HCT116 (cell line): ENCODE measurements at places on chromosomes 12 and 14. TPM values are rescaled to one million over a fixed set of nuclear protein-coding genes. Genes with fewer than 3 reads are reported as not detected.

The EMP1 gene
- 110 TPM for total RNA-seq

GRCh38 chr14:98542316-98542715 is 729.7 kb downstream of the BCL11B start:
- DNase-seq: no peak

The INSM2 gene
- not detected for total RNA-seq

- DNase-seq: no peak
Observed at GRCh38 chr14:54457609-54457996, 16.4 kb upstream of the CNIH1 start.

GRCh38 chr14:78997811-78998210 is 827.6 kb downstream of the NRXN3 start:
- no peak for DNase-seq

DNA sequence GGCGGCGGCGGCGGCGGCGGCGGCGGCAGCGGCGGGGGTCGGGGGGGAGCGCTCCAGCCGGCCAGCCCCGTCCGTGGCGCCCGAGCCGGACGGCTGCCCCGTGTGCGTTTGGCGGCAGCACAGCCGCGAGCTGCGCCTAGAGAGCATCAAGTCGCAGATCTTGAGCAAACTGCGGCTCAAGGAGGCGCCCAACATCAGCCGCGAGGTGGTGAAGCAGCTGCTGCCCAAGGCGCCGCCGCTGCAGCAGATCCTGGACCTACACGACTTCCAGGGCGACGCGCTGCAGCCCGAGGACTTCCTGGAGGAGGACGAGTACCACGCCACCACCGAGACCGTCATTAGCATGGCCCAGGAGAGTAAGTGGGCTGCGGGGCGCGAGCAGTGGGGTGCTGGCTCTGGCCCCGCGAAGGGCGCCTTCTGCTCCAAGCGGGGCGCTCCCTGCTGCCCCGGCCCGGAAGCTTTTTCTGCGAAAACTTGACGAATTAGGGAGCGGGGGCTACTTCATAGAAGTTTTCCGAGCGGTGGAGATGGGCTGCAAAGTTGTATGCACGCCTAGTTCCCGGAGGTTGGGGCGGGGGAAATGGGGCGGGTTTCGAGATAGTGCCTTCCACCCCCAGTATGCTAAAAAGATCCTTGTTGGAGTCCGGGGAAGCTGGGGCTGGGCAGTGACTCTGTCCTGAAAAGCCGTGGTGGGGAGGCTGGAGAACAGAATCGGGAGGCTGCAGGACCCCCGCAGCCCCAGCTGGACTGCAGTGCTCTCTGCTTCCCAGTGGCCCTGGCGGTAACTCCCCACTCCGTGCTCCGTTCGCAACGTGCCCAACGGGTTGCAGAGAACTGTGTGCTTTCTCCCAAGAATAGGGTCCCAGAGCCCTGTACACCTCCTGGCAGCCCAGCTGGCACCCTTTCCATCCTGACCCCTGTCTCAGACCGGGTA is 751 bp downstream of the GDF11 start:
- DNase-seq: no peak

The KRT79 gene
- total RNA-seq: not detected

DNA sequence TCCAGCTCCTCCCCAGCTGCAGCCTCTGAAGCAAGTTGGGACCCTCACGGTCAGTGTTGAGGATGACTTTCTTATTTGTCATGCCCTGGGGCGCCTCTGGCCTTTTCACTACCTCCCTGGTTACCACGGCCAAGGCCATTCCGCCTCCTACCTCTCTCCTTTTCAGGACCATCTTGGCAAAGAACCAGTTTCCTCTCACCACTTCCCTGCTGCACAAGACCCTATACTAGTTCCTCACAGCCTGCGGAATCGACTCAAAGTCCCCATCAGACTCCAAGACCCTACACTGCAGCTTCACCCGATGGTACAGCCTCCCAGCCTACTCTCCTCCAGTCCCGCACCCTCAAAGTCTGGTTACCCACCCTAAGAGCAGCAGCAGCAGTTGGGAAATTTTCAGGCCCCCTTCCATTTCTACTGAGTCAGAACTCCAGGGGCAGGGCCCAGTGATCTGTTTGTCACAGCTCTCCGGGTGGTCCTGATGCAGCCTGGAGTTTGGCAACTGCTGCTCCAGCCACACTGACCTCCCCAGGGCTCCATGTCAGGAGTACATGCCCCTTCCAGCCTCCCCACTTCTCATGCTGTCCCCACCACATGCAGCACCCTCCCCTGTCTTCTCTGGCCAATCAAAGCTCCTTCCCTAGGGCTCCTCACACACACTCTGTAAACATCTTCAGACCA is 5.4 kb downstream of the VWF start:
- no peak for DNase-seq

The JKAMP gene
- 46.5 TPM for total RNA-seq

- DNase-seq: no peak
Observed at GRCh38 chr14:20035938-20036337, at the start of gene OR4K13. OR4K13 (minus strand) TSS chr14:20036038; CDS start chr14:20034758, 1,280 bp downstream.

DNA sequence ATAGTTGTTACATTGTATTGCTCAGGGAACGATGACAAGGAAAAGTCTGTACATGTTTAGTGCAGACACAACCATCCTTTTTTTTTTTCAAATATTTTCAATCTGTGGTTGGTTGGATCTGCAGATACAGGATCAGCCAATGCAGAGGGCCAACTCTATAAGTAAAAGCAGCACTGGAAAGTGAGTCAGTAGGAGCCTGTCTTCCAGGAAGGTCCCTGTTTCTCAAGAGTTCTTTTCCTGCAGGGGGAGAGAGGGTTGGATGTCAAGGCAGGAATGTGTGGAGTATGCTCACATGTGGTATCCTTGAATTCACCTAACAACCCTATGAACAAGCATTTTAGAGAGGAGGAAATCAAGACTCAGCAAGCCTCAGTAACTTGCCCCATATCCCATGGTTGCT is 409.1 kb downstream of the NPAS3 start:
- no peak for DNase-seq

DNA sequence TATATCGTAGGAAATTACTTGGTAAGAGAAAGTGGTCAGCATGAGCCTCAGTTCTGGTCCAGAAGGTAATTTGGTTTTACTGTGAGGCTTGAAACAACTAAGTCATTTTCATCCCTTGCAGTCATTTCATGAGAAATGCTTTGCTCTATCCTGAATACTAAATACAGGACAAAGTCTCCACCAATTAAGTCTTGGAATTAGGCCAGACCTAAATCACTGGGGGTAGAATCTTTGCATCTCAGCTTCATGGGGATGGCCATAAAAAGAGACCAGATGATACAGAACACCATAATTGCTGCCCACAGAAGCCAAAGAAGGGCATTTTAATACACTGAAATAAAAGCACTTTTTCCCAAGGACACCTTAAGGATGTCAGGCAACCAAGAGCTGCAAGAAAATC is 277.9 kb upstream of the DCN start:
- DNase-seq: no peak

DNA sequence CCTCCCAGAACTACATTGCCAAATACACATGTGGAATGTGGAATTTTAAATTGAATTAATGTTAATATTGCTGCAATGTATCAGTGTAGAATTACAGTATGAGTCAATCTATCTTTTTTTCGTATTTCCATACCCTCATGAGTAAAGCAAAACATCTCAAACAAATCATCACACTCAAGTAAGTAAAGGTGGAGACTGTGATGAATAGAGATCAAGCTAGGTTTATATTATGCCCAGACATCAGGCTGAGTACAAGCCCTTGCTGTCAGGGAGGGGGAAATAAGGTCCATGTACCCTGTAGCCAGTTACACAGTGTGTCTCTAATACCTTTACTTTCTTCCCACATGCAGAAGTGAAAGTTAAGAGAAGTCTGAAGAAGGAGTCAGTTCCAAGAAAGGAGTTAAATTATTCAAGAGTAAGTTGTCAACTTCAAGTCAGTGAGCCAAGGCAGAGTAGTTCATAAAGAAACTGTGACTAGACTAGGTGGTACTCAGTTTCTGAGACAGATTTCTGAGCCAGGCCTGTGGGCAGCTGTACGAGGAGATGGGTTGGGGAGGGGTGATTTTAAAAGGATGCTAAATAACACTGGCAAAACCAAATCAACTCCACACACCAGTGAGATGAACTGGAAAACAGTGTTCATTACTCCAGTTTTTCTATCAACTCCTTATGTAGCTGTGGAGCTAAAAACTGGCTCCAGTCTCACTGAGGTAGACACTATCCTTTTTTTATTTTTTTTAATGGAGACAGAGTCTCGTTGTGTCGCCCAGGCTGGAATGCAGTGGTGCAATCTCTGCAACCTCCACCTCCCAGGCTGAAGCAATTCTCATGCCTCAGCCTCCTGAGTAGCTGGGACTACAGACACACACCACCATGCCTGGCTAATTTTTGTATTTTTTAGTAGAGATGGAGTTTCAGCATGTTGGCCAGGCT is 23.8 kb upstream of the STK38L start:
- DNase-seq: no peak

DNA sequence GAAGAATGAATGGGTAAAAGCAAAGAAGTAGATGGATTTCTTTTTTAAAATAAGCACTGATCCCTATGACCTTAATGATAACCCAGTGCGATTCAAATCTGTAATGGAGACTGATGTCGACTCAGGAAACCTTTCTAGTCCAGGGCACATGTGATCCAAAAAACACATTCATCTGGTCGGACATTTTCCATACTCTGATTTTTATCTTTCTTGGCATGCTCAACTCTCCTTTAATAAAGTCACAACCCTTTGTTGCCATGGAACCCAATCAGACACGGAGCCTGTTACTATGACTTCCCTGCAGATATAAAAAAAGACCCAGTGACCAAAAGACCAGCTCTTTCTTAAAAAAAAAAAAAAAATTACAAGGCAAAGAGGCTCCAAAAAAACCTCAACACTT is 27.9 kb downstream of the TMCC3 start:
- no peak for DNase-seq

The AICDA gene
- not detected for total RNA-seq

DNA sequence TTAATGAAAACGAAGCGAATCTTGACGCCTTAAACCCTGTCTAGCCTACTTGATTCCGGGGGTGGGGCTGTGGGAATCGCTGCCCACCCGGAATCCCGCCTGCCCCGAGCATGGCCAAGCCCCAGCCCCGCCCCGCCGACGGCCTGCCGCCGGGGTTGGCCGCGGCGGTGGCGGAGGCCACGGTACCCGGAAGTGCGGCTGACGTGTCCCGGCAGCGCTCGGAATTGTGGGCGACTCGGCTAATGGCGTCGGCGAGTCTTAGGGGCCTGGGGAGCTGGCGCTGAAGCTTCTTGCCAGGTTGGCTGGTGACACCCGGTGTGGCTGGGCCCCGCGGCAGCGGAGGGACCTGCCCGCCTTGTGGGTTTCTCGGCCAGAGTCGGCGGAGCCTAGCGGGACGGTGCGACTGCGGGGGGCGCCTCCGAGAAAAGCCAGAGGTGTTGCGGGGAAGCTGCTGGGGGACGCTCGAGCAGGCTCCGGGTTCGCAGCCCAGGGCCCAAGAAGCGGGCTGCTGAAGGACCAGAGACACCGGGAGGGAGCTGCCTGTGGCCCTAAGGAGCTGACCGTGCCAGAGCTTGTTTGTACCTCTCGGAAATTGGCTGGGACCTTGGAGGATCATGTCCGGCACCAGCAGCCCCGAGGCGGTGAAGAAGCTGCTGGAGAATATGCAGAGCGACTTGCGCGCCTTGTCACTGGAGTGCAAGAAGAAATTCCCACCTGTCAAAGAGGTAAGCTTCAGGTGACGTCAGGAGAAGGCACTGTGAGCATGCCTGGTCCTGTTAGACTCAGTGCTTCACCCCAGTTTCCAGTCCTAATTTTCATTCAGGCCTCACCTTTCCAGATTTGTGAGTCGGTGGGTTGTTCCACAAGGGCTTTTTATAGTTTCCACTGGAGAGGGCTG is at the start of gene MON2:
TSS of gene MON2 (plus strand) at position 233 of the 898 bp plus-strand sequence. CDS start at position 615, 382 bp downstream.
- peak; percentile 49 for DNase-seq

GRCh38 chr14:55645845-55646832 is 66.1 kb downstream of the KTN1 start:
- no peak for DNase-seq

The BRMS1L gene
- total RNA-seq: 6.2 TPM

- DNase-seq: no peak
Observed at GRCh38 chr14:25150401-25150800, 100.5 kb upstream of the STXBP6 start.

DNA sequence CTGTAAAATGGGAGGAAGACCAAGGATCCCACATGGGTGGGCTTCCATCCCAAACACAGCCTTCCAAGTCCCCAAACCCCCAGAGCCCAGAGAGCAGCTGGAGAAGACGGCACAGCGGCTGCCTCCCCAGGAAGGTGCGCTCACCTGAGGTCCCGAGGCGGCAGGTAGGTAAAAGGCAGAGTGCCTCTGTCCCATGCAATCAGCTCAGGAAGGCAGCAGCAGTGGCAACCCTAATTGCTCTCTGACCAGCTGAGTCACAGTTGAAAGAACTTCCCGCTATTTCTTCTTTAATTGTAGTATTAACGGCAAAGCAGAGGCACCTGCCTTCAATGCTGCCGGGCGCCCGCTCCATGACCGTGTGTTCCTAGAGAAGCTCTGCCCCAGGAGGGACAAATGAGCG is 91.1 kb upstream of the BCL11B start:
- DNase-seq: no peak

DNA sequence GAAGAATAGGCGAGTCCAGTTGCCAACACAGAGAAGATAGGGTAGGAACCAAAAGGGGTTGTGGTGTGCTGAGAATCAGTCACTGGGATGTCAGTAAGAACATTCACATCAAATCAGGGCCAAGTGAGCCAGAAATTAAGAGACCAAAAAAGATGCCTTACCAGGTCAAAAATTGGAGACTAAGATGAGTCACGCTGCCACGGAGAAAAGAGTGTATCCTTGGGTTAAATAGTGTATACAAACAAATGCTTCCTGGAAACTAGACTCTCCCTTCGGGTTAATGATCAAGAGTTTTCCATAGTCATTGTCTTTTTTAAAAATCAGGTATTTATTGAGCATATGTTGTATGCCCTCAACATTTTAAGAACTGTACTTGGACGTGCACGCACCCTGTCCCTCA is 45.2 kb upstream of the BAZ1A start:
- no peak for DNase-seq

DNA sequence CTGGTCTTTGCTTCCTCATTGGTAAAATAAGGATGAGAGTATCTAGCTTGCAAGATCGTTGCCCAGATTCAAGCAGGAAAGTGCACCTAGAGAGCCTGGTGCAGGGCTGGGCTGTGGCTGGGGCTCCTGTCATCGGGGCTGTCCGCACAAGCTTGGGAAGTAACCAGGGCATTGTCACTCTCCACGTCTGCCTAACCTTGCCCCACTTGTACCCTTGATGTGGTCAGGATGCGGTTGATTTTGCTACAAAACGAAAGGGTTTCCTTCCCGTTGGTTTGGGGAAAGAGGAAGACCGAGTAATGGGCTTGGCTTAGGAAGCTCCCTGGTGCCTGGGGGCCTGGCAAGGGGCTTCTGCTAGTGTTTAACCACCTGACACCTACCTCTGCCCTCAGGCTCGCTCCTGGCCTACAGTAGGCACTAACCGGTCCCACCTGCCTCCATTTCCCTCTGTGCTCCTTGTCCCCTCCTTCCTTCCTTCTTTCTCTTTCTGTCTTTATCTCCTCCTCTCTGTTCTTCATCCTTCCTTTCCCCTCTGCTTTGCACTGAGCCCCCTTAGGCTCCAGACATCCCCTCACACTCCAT is 21.8 kb downstream of the MVK start:
- no peak for DNase-seq

- no peak for DNase-seq
Observed at GRCh38 chr14:44657696-44658388, 150.8 kb upstream of the FSCB start.
